Foreskin melanocyte (primary cell): ENCODE measurements at places on chromosomes 7 and 10.

GRCh38 chr10:7520507-7521485, 110.0 kb upstream of the SFMBT2 start:
- DNase-seq: no peak

DNA sequence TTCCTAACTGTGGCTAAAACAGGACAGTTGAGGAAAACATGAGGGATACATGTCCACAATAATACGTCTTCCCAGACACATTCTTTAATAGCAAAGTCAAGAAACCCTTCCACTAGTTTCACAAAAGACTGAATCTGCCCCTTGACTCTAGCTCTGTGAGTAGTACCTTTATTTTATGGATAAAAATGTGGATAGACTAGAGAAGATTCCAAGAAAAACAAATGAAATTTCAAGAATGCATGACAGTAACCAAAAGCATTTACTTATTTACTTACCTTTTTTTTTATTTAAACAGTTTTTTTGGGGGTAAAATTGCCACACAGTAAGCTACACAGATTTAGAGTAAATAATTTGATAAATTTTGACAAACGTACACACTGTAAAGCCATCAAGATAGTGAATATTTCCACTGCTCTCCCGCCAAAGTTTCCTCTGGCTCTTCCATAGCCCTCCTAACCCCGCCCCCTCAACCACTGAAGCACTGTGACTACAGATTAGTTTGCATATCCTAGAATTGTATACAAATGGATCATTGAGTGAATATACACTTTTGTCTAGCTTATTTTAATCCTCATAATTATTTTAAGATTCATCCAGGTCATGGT, 420.4 kb upstream of the ZMIZ1 start:
- no peak for DNase-seq

- no peak for DNase-seq
Observed at GRCh38 chr10:102501201-102502028, 1.1 kb downstream of the ACTR1A start.

- no peak for DNase-seq
Observed at GRCh38 chr10:104258209-104258608, 3.5 kb downstream of the GSTO1 start.

DNA sequence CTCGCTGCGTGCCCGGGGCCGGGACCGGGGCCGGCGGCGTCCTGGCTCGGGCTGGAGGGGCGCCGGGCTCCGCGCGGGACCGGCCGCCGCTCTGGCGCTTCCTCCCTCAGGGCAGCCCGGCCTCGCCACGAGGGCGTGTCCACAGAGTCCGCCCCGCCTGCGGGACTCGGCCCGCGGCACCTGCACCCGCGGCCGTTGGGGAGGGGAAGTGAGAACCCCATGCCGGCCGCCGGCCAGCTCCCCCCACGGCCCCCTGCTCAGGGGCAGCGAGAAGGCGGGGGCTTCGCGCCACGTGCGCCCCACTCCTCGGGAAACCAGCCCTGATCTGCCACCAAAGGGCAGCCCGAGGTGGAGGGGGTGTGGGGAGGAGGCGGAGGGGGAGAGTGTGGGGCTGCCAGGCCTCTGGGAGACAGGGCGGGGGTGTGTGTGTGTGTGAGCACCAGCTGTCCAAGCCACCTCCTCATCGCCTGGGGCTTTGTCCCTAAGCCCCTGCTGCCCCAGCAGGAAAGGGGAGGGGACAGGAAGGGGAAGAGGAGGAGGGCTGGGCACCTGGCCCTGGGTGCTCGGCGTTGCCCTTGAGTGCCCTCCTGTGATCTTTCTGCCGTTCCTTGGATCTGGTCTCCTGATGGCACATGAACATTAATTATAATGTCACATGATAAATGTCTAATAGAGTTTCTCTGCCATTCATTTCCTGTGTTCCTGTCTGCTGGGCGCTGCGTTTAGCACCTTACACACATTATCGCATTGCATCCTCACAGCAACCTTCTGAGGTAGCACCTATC, at the start of gene PIK3AP1:
PIK3AP1 (minus strand) TSS at position 93 of the 785 bp plus-strand sequence. CDS start 120 bp downstream, outside the sequence.
- DNase-seq: no peak

DNA sequence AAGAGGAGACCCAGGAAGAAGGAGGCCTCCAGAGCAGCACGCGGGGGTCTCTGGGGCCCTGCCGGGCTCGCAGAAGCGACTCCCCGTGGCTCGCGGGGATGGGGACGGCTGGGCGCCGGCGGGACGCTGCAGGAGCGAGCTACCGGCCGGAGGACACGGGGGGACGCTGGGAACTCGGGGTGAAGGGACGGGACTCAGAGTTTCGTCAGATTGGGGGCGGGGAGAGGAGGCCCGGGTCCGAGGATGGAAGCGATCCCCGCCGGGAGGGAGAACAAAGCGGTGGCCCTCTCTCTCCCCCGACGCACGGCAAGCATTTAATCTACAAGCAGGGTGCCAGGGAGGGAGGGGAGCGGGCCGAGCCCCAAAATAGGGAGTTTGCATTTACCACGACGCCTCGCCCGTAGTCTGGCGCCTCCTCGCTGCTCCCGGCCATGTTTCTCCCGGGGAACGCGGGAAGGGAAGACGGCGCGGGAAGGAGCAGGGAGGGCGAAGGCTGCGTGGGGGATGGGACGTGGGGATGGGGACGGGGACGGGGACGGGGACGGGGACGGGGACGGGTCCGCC, at the start of gene PRTFDC1:
PRTFDC1 (minus strand) TSS at position 464 of the 564 bp plus-strand sequence; CDS start at position 433, 31 bp downstream.
- no peak for DNase-seq

GRCh38 chr10:80871083-80871482, 333.4 kb downstream of the SH2D4B start:
- DNase-seq: no peak
